ENCODE measurements at places on chromosomes 11 and 22.

- DNase-seq, result no peak
These were observed 31.7 kb downstream of the TPCN2 start for GRCh38 chr11:69080257-69080995.

DNA sequence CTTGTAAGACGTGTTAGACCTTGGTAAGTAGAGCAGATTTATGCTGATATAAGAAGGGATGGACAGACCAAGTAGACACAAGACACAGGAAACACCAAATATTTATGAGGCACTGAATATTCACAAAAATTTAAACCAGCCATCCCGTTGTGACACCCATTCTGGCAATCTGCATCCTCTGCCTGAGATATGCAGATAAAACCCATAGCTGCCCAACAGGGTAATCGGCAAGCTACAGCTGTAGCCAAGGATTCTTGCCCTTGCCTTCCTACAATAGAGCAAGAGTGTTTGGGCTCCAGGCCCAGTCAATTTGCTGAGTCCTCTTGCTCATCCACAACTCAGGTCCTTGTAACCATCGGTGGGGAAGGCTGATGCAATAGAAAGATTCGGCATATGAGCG lies 18.5 kb upstream of the MPZL2 start:
- no peak for DNase-seq

DNA sequence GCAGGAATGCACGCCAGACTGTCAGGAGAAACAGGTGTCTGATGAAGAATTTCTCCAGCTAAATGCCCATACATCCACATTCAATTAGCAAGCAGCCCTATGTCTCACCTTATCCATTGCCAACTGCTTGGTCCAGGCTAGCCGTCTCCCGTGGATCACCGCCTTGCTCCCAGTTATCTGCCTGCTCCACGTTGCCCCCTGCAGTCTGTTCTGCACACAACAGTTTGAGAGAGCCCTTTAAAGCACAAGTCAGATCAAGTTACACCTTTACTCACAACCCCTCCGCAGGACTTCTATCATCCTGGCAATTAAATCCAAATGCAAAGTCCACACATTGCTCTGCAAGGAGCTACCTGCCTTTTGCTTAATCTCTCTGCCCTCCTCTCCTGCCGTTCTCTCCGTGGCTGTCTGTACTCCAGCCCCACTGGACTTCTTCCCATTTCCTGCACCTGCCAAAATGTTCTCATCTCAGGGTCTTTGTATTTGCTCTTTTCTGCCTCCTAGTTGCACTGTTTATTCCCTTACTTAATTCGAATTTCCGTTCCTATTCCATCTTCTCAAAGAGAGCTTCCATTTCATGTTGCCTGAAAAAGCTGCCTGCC lies 185.3 kb upstream of the LARGE1 start:
- no peak for DNase-seq

GRCh38 chr11:67262731-67263675 lies 3.3 kb upstream of the GRK2 start:
- DNase-seq, result peak; percentile 79

- no peak for DNase-seq
These were observed 1.5 kb downstream of the WNT7B start for GRCh38 chr22:45975164-45976161.

GRCh38 chr11:16454289-16454863 lies 98.0 kb upstream of the SOX6 start:
- no peak for DNase-seq

- no peak for DNase-seq
These were observed 6.8 kb downstream of the CABP7 start for GRCh38 chr22:29726512-29727130.

- no peak for DNase-seq
These were observed 64.2 kb downstream of the MICAL2 start for GRCh38 chr11:12174477-12175143.
